Cerebellar nuclear complex (tissue), 1 donor: ENCODE measurements at places on chromosomes 2 and 18.
A peak's percentile ranks its signal among the peaks of the same experiment; 100 is the strongest.

GRCh38 chr2:48127612-48128191, 221.4 kb upstream of the FBXO11 start:
- no peak for DNase-seq

DNA sequence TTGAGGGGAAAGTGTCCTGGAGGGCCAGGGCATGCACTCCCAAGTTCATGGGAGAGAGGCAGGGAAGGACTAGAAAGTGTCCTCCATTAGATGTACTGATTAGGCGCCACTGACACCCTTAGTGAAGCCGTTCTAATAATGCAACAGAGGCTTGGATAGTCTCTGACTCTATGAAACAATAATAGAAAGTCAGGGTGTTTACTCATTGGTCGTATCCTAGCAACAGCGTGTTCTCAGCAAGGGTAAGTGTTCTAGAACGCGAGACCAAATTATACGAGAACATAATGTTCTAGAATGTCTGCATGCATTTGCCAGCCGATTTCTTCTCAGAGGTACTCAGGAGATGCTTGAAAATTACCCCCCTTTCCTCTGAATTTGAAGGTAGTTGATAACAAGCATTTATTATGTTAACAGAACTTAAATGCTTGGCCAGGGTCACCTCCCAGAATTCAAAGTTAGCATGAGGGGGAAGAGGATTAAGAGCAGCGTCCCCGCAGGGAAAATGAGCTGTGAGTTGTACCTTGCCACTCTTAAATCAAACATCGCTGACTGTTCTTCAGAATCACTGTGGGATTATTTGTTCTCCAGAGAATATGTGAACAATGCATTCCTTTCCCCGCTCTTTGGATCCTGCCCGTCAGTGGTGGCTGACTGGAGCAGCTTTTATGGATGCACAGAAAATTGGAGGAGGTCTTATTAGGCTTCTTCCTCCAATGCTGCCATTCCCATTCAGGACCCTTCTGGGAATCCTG, 33.7 kb upstream of the PDIA6 start:
- no peak for DNase-seq

DNA sequence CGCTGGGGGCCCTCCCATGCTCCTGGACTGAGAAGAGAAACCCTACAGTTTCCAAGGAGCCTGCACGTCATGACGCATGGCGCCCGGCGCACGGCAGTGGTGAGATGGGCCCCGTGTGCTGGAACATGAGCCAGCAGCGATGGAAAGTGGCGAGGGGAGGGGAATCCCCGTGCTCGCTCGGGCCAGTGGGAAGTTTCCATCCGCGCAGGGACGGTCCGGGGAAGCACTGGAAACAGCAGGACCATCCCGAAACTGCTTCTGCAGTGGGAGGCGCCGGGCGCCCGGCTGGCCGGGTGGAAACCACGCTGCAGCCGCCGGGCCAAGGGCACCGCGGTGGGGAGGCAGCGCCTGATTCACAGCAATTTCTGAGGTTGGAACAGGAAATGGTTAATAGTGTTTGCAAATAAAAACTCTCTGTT, 4.9 kb upstream of the PDCD1 start:
- DNase-seq = no peak

DNA sequence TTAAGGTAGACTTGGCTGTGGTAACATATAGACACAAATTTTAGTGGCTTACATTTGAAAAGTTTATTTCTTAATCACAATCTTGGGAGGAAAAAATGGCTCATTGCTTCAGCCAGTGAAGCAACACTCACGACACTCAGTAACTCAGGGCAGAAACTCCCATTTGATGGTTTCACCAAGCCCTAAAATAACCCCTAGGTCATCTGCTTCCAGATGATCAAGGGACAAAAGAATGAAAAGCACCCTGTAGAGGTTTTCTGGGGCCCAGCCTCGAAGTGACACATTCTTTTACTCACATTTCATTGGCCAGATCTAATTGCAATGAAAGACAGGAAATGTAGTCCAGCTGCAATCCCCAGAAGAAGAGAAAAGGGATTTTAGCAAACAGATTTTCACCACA, 275.9 kb downstream of the TMX3 start:
- DNase-seq = no peak

- no peak for DNase-seq
These were observed 37.7 kb downstream of the ADAM23 start for GRCh38 chr2:206481056-206481455.

DNA sequence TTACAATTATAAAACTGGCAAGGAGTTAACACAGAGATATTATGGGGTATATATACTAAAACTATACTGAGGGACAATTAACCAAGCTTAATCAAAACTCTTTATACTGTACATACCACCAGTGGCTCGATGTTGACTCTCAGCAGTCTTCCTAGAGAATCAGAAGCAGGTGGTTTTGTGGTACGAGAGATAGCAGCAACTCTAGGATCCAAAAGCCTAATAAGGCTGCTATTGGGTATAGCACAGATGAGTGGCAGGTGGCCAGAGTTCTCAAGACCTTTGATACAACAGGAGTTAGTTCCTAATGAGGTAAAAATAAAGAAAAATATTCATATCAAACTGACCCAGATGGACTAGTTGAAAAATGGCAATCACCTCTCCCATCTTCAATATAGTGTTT, 45.5 kb upstream of the COL5A2 start:
- no peak for DNase-seq

DNA sequence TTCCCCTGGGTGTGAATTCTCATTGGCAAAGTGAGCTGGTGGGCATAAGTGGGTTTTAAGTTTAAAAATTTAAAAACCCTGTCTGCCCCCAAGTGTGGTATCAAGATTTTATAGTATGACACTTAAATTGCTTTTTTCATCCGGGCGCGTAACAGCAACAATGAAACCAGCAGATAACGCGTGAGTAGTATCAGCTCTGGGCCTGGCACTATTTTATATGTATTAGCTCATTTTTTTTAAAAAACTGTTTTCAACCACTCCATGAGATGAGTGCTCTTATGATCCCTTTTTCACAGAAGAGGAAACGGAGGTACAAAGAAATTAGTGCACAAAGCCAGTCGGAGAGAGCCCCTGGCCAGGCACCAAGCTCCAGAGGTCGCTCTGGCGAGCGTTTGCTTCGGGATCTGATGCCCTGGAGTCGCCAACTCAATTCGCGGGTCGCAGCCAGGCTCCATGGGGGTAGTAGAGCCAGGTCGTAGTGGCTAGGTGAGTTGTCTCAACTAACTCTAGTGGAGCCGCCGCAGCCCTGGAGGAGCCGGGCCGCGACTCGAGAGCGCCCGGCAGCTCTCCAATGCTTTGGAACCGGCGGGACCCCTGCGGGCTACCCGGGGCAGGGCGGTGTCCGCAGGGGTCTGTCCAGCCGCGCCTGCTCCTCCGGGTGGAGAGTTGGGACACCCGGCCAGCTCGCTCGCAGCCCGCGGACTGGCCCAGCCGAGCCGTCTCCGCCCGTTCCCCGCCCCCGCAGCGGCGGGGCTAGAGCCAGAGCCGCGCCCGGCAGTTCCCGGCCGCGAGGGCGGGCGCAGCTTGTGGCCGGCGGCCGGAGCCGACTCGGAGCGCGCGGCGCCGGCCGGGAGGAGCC, at the start of gene IL1R1:
IL1R1 (plus strand) TSS at position 777 of the 859 bp plus-strand sequence. CDS start 14,979 bp downstream, outside the sequence.
- DNase-seq = no peak

DNA sequence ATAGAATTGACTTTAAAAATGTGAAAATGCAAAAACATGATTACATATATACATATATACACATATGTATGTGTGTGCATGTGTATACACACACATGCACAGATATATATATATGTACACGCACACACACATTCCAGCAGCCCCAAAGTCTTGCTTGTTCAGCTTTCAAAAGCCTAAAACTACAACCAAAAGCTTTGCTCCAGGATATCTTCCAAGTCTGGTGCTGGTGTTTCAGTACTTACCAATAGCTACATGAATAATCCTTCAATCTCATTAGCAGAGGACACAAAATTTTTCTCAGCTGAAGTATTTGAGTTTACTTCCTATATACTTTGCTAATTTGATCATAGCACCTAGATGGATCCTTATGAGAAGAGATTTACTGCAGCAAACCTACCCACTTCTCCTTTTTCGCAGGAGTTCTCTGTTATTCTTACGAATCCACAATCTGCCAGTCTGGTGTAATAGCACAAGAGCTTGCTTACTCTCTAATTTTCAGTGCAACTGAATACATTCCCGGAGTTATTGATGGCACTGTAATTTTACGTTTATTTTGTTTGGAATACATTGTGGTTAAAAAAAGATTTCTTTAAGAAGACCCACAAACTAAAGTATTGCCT, 553.3 kb downstream of the ARHGAP15 start:
- DNase-seq = no peak

DNA sequence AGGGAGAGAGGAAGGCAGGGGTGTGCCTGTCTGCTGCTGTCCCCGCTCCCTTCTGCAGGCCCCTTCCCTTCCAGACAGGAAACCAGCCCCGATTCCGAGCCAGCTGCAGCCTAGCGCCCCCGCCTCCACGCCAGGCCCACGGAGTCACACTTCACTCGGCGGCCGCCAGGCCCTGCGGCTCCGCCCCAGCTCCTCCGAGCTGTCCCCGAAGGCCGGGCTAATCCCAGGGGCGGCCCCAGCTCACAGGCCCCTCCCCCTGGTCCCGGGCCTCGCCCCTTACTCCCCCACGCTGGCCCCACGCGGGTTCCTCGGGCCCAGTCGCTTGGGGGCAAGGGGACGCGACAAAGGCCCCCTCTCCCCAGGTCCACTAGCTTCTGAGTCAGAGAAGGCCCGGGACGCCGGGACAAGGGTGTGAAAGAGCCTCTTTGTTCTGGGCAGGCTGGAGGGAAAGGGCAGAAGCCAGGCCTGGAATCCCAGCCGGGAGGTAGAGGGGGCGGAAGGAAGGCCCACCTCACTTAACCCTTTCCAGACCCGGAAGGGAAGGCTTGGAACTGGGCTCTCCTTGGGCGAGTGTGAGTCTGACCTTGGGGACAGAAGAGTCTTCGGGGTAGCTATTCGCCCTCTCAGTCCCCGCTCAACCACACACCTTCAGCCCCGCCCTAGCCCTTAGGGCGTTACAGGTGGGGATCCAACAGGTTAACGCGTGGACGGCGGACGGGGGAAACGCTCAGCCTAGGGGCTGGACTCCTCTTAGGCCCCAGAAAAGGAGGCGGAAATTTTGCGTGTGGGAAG, 1.2 kb downstream of the RTKN start:
- no peak for DNase-seq

- no peak for DNase-seq
These were observed 86.8 kb upstream of the SP3 start for GRCh38 chr2:174051741-174052583.

DNA sequence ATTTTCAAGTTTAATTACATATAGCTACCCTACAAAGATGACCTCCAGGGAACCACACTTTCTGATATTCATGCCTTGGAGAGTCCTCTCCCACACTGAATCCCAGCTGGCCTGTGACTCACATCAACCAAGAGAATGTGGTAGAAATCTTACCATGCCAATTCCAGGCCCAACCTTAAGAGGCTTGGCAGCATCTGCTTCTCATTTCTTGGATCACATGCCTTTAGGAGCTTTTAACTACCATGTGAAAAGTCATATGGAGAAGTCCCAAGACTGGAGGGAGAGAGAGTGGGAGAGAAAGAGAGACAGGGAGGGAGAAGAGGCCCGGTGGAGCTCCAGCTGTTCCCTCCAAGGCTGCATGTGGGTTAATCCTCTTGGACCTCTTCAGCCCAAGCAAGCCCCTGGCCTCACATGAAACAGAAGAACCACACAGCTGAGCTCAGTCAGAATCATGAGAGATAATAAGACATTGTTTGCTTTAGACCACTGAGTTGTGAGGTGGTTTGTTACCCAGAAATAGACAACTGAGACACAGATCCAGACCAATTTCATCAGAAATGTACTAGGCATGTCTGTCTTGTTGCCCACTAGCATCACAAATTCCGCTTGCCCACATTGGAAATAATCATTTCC, 190.7 kb downstream of the MTCL1 start:
- DNase-seq = no peak

DNA sequence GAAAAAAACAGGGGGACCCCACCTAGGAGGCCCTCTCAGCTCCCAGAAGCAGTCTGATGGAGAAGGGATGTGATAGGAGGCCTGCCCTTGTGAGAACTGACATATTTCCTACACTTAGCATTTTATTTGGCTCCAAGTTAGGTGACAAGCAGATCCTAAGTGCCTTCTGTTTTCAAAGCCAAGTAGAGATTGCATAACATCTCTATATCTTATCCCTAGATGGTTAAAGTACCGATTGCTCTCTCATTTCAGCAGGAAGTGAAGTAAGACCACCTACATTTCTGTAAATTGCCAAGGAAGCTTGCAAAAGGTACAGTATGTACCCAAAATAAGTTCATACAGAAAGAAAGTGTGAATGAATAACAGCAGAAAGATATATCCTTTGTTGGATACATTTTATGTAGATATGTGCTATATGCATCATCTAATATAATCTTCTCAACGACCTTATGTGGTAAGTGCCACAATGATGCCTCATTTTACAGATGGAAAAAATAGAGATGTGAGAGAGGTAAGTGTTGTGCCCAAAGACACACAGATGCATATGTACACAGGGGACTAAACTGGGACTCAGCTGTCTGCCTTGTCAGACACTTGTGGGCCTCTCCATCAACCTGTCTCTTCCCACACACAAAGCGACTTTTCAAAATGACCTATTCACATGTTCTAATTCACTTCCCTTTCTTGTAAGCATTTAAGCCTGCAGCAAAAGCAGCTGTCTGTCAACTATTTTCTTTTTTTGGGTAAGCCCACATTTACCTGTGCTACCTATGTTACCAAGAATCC, 38.9 kb downstream of the DHRS9 start:
- no peak for DNase-seq

- DNase-seq = no peak
These were observed 69.0 kb downstream of the TPO start for GRCh38 chr2:1482253-1482675.

DNA sequence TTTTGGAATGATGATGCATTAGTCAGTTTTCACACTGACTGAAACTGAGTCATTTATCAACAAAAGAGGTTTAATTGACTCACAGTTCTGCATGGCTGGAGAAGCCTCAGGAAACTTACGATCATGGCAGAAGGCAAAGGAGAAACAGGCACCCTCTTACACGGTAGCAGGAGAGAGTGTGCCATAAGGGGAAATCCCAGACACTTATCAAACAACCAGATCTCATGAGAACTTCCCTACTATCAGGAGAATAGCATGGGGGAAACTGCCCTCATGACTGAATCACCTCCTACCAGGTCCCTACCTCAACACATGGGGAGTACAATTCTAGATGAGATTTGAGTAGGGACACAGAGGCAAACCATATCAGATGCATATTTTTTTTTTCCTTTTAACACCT, 504.5 kb upstream of the VRK2 start:
- DNase-seq = no peak

DNA sequence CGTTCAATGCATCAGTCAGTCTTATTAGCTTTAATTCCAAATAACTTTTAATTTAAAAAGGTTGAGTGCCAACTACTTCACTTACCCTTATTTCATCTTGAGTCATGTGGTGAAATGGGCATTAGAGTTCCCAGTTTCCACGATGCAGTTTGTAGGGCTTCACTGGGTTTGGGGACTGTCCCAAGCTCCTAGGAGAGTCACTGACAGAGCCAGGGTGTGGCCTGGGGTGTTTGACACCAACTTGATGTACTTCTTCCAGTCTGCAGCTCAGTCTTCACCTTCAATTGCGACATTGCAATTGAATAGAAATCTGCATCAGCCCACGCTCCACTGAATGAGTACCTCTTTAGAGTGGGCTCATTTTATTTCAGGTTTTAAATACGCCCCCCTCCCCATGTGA, 165.3 kb downstream of the ARL4C start:
- DNase-seq = no peak

- no peak for DNase-seq
These were observed 99.1 kb downstream of the GREB1L start for GRCh38 chr18:21341141-21341540.

GRCh38 chr2:235378246-235378645, 115.6 kb upstream of the AGAP1 start:
- DNase-seq = peak; percentile 61

GRCh38 chr18:51120809-51121596, 76.5 kb downstream of the MEX3C start:
- no peak for DNase-seq
